ENCODE measurements at places on chromosomes 11 and 22. TPM values are rescaled to one million over a fixed set of nuclear protein-coding genes. Genes with fewer than 3 reads are reported as not detected.

DNA sequence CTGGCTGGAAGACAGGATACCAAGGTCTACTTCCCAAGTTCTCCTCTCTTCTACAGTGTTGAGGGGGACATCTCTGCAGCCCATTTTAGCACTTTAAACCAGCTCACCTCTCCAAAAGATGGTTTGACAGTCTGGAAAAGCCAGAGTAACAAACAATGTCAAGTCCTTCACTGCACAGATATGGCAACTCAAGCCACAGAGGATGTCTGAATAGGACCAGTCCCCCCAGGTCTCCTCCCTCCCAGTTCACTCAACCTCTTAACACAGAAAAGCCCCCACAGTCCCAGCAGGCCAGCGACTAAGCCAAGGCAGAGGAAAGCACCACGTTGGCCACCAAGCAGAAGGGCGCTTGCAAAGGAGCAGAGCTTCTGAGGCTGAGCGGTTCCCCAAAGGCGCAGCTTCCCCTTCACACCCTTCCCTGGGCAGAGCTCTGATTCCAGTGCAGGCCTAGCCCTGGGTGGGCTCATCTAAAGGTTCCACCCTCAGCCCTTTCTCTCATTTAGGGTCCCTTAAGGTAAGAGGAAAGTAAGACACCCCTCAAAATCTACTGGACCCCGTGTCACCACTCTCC, 62.7 kb downstream of the PAK1 start:
- H3K27ac ChIP-seq, result no peak overlapping the region
- H3K27me3 ChIP-seq, result no peaks in the 10 kb centered on the region
- H3K4me1 ChIP-seq, result peaks cover 15% of the 10 kb centered on the region
- no peaks in the 10 kb centered on the region for H3K36me3 ChIP-seq

GRCh38 chr11:111570796-111571195, 30.3 kb downstream of the LAYN start:
- no peaks in the 10 kb centered on the region for H3K36me3 ChIP-seq
- no peak overlapping the region for H3K4me3 ChIP-seq
- no peaks in the 10 kb centered on the region for H3K27me3 ChIP-seq
- DNase-seq, result no peak

HTR3A gene
- 4.1 TPM for total RNA-seq

DNA sequence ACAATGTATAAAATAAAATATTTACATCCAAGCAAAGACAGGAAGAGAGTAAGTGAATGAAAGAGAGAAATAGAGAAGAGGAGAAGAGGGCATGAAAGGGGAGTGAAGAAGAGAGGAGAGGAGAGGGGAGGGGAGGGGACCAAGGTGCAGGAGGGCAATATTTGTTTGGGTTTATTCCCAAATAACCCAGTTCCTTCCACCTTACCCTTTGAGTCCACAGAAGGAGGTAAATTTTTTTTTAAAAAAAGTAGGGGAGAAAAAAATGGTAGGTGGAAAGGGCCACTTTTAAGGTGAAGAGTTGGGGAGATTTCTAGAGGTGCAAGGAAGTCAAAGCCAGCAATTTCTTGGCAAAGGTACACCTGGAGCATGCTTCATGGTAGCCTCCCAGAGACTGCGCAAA, 2.1 kb upstream of the OR5AN1 start:
- no peak overlapping the region for H3K4me3 ChIP-seq
- H3K27ac ChIP-seq, result no peak overlapping the region
- no peaks in the 10 kb centered on the region for H3K27me3 ChIP-seq
- DNase-seq, result no peak
- peaks cover 4% of the 10 kb centered on the region for H3K36me3 ChIP-seq

DNA sequence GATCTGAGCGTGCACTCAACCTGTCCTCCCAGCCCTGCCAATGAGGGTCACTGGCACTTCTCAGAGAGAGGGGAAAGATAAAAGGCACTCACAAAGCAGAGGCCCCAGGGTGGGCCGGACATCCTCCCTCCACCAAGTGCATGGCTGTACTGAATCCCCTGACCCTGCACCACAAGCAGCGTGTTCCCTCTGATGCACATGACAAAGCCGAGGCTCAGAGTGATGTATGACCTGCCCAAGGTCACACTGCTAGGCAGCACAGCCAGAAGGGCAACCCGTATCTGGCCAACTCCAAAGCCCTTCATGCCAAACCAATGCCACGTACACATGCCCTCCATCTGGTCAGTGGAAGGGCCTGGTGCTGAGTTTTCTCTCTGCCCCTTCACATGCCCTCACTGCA, 22.1 kb downstream of the SPATA19 start:
- no peaks in the 10 kb centered on the region for H3K36me3 ChIP-seq
- no peak for DNase-seq
- H3K4me1 ChIP-seq, result no peaks in the 10 kb centered on the region
- H3K4me3 ChIP-seq, result no peak overlapping the region

DNA sequence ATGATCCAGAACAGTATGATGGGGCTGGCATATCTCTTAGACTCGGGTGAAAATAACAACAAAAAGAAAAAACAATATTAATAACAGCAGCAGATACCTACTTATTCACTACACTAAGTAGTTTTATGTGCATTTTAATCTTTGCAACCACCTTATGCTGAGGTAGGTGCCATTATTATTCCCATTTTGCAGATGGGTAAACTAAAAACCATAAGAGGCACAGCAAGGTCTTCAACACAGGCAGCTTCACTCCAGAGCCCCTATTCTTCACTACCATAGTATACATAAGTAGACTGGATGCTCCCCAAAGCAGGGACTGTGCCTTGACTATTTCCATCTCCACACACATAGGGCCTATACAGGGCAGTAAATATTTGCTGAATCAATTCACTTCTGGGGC, 41.0 kb downstream of the CLPB start:
- DNase-seq, result no peak
- no peaks in the 10 kb centered on the region for H3K27me3 ChIP-seq
- H3K27ac ChIP-seq, result no peak overlapping the region

OLFML1 gene
- total RNA-seq, result not detected

Data from H9 (cell line).